ENCODE measurements at places on chromosomes 16 and 17.

GRCh38 chr17:27502526-27503324 lies 46.5 kb downstream of the KSR1 start:
- DNase-seq: no peak

DNA sequence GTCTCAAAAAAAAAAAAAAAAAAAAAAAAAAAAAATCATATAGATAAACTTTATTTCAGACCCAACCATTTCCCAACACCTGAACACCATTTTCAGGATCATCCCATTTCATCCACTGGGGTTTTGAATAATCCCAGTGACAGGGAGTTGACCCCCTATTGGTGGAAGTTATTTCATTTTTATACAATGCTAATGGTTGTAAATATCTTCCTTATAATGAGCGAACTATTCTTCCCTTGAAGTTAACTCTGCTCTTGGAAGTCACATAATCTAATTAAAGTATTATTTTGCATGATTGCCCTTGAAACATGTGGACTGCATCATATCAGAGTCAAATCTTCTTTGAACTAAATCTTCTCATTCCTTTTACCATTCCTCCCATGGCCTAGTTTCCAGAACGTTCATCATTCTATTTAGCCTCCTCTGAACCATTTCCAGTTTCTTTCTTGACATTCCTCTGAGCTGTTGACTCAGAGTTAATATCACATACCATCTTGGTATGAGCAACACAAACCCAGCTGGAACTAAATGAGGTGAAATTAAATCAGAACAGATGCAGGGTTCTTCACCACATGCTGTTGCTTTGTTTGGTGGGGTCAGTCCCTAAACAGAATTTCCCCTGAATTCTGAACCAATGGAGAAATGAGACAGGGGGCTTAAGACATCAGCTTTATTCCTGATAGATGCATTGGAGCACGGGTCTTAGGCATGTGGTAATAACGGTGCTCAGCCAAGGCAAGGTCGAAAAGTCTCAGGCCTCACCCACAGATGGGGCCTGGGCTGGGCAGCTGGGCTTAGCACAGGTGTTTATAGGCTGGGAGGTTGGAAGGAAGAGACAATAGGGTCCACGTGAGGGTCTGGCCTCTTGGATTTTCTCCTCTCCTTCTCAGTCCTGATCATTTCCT lies 8.9 kb downstream of the HSD17B2 start:
- no peak for DNase-seq

DNA sequence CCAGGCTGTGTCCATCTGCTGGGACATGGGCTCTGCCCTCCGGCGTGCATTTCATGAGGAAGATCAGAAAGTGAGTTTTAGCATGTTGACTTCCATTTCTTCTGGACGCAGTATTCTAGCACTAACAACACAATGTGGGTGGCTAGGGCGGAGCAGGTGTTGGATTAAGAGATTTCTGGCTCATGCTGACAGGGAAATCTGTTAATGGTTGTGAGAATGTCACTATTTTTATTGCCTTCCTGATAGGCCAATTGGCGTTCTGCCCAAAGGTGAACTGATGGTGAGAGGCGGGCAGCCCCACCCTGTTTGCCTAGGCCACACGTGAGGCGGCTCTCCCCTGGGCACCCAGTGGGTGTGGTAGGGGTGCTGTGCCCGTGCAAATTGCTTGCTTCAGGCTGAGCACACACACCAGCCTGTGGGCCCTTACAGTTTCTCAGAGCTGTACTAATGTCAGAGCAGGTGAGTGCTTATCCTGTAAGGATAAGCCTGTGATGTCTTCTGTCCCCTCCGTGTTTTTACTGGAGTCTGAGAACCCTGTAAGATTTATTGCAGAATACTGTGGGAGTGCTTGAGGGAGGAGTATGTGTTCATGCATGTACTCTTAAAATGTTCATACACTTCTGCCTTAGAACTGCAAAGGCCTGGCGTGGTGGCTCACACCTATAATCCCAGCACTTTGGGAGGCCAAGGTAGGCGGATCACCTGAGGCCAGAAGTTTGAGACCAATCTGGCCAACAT lies 30.9 kb downstream of the PGS1 start:
- DNase-seq: peak; percentile 90

- no peak for DNase-seq
Observed at GRCh38 chr16:86751076-86752030, 173.0 kb downstream of the FOXL1 start.

GRCh38 chr16:89924297-89924924 lies 1.3 kb downstream of the TUBB3 start:
- no peak for DNase-seq

- no peak for DNase-seq
Observed at GRCh38 chr17:48060249-48060648, 12.1 kb downstream of the NFE2L1 start.

Measured in stomach (tissue), 19 donors.